ENCODE measurements at places on chromosomes 7 and 10. TPM values are rescaled to one million over a fixed set of nuclear protein-coding genes. Genes with fewer than 3 reads are reported as not detected.

DNA sequence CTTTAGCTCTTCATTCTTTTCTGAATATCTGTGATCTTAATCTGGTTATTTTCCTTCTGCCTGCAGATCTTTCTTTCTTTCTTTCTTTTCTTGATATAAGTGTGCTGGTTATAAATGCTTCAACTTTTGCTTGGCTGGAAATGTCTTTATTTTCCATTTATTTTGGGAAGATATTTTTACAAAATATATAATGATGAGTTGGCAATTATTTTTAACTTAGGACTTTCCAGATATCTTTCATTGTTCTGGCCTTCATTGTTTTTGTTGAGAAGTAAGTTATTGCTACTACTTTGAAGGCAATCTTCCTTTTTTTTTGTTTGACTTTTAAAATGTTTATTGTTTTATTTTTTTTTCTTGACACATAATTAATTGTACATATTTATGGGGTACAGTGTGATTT is 75.3 kb downstream of the ZNF503 start:
- H3K27me3 ChIP-seq = no peaks in the 10 kb centered on the region
- no peaks in the 10 kb centered on the region for H3K36me3 ChIP-seq
- no peak overlapping the region for H3K27ac ChIP-seq
- no peaks in the 10 kb centered on the region for H3K4me1 ChIP-seq

DNA sequence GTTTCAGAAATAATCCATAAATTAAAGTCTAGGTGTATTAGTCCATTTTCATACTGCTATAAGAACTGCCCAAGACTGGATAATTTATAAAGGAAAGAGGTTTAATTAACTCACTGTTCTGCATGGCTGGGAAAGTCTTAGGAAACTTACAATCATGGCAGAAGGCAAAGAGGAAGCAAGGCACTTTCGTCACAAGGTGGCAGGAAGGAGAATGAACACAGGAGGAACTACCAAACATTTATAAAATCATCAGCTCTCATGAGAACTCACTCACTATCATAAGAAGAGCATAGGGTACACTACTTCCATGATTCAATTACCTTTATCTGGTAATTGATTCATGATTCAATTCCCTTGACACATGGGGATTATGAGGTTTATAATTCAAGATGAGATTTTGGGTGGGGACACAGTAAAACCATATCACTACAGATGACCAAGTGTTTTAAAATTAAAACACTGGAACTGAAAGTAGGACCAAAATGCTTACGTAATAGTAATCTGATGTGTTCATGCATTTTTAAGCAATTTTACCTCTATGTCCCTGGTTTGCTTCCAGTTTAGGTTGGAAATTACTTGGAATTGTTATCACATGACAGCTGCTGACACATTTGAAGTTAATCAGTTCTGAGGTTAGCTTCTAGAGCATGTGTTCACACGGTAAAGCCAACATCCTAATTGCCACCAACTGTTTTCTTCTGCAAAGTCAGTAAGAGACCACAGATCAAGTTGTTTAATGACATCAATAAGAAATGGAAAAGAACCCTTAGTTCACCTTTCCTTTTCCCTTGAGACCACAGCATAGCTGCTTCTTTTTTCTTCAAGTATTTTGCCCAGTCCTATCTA is 48.4 kb upstream of the SEMA3C start:
- H3K36me3 ChIP-seq = no peaks in the 10 kb centered on the region
- H3K27ac ChIP-seq = no peak overlapping the region
- H3K4me1 ChIP-seq = no peaks in the 10 kb centered on the region

GRCh38 chr7:157017149-157017548 is 6.7 kb upstream of the MNX1 start:
- peaks cover 11% of the 10 kb centered on the region for H3K4me1 ChIP-seq
- no peak overlapping the region for H3K27ac ChIP-seq
- H3K4me3 ChIP-seq = no peak overlapping the region
- DNase-seq = no peak
- H3K27me3 ChIP-seq = peaks cover 96% of the 10 kb centered on the region
- H3K36me3 ChIP-seq = no peaks in the 10 kb centered on the region

The TAS2R3 gene
- not detected for polyA plus RNA-seq
